ENCODE measurements at places on chromosomes 3 and 15. TPM values are rescaled to one million over a fixed set of nuclear protein-coding genes. Genes with fewer than 3 reads are reported as not detected.

The DISP2 gene
- 1.0 TPM for total RNA-seq

The NR1I2 gene
- 0.32 TPM for total RNA-seq

The GRIP2 gene
- total RNA-seq: 1.8 TPM

The DHX30 gene
- total RNA-seq: 59.4 TPM

The CACNA2D3 gene
- total RNA-seq: not detected

The DGKG gene
- total RNA-seq: 16.0 TPM

The TOMM70 gene
- total RNA-seq: 33.6 TPM

The CCNB2 gene
- 1.4 TPM for total RNA-seq

The GABRR3 gene
- total RNA-seq: not detected

The GRAMD2A gene
- 0.41 TPM for total RNA-seq
